ENCODE measurements at places on chromosomes 2 and 18.

DNA sequence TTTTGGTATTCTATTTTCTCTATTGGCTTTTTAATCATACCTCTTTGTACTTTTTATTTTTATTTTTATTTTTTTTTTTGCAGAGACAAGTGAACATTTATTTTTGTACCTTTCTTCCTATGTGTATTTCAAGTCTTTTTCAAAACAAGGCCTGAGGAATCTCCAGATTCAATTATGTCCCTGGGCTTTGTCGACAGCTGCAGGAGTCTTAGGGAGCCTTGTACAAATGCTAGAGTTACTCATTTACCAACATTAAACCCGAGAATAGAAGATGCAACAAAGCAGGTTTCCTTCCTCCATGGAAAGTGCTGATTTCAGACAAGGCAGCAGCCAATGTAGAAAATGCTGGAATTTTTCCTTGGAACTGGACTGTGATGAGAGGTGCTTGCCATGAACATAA is 242.8 kb downstream of the TNS1 start:
- DNase-seq = no peak

GRCh38 chr18:66729442-66730239 is 125.8 kb upstream of the CDH19 start:
- no peak for DNase-seq

GRCh38 chr2:207823865-207824264 is 54.2 kb upstream of the FZD5 start:
- DNase-seq = no peak

- DNase-seq = no peak
Measured at GRCh38 chr2:232929303-232930058, 59.4 kb downstream of the SNORC start.

GRCh38 chr2:226802573-226802972 is 3.0 kb upstream of the IRS1 start:
- peak; percentile 83 for DNase-seq

DNA sequence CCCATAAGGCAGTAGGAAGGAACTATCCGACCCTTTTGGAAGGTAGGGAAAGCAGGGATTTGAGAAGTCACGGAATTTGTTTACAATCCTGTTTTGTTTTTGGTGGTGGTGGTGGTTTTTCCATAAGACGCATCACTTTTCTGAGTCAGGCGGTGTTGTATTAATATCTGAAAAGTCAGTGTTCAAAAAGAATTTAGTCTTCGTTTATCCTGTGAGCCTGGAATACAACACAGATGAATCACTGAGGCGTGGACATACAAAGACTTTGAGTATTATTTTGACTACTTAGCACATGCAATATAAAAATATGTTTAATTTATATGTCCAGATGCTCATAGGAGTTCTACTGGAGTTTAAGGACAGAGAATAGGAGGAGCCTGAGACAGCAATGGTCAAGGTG is 785 bp downstream of the ZNF892 start:
- no peak for DNase-seq

DNA sequence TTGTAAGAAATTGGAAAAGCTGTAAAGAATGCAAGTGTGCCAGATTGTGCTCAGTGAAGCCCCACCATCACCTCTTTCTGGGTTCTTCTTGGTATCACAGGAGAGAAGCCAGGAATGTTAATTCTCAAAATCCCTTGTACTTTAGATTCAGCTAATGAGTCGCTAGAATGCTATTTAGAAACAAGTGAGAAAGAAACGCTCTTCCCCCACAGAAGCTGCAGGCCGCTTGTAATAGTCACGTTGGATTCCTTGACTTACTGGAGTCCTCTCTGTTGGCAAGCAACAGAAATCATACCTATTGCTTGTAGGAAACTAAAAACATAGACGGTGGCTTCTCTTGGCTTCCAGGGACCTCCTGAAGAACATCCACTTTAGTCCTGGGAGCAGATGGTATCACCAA is 375.6 kb upstream of the LRATD1 start:
- DNase-seq = no peak

DNA sequence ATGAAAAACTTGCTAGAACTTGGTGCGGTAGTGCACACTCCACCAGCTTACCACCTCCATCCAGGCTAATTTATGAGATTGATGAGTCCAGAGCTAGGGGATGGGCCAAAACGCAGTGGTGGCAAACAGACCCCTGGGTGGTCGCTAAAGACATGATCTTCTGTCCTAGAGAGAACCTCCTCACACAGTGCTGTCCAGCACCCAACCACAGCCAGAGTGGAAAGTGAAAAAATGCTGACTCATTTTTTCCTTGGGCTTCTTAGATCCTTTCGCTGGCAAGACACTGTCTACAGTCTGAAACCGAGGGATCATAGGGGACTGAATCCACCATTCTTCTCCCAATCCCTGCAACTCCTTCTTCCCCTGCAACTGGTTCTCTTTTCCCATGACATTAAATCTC is 4.1 kb downstream of the ANTXR1 start:
- DNase-seq = no peak

GRCh38 chr18:48866856-48867255 is 83.9 kb downstream of the SMAD7 start:
- no peak for DNase-seq

DNA sequence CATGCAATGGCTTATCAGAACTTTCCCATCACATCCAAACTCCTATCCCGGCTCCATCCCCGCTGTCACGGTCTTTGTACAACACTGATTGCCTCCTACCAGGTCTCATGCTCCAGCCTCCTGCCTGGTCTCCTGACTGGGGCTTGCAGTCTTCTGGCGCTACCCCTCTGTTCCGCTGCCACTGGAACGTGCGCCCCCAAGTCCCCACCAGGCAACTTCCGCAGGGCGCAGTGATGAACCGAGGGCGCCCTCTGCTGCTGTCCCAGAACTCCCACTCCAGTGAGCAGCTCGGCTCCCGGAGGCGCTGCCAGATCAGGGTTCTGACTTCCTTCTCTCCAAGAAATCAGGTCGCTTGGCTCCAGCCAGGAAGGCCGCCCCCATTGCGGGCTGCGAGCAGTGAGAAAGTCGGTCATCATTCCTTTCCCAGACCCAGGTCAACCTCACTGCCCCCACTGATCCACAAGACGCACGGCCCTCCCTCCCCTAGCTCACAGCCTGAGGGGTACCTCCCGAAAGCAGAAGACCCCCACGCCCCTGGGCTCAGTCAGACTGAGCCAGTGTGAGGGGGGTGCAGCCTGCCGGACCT is 43.9 kb upstream of the RAB11FIP5 start:
- peak; percentile 83 for DNase-seq

- DNase-seq = no peak
Measured at GRCh38 chr18:38413193-38413592, 847.6 kb upstream of the CELF4 start.

DNA sequence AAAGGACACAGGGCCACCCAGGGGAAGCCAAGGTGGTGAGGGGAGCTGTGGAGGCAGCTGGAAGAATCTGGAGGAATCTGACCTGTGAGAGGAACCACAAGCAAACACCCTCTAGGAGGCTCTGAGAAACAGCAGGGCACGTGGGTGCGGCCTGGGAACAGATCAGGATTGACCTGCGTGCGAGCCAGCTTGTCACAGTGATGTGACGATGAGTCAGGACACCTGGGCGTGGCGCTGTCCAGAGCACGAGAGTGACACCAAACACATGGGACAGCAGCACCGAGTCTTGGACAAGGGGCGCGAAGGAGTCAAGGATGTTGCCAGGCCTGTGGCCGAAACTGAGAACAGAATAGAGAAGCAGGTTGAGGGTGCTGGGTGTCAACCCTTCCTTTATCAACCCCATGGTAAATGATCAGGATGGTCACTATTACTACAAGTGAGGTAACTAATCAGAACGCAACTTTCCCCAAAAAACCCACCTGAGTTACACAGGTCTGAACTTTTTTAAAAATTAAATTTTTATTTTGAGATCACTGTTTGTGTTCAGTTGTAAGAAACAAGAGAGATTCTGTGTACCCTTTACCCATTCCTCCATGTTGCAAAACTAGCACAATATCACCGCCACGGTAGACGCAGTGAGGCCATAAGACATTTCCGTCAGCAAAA is 637 bp upstream of the SFT2D3 start:
- DNase-seq = no peak

- DNase-seq = peak; percentile 4
Measured at GRCh38 chr2:232979871-232980461, 33.1 kb downstream of the NGEF start.

- DNase-seq = peak; percentile 83
Measured at GRCh38 chr2:233976690-233977294, 59.6 kb downstream of the TRPM8 start.

DNA sequence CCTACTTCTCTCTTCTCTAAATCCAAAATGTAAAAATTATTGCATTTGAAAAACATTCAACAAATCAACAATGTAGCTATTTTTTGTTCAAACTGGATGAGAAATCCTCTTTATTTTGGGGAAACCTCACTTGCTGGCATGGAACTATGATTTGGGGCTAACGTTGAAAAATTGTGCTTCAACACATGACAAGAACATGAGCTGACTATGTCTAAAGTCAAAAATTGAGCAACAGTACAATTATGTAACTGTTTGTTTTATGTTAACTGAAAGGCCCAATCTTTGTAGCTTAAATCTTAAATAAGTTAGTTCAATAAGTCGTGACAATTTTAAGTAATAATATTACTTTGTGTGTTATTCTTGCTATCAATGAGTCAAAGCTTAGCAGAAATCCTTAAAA is 67.3 kb downstream of the TMEFF2 start:
- DNase-seq = no peak

- no peak for DNase-seq
Measured at GRCh38 chr18:35107216-35107615, 66.0 kb downstream of the MAPRE2 start.

DNA sequence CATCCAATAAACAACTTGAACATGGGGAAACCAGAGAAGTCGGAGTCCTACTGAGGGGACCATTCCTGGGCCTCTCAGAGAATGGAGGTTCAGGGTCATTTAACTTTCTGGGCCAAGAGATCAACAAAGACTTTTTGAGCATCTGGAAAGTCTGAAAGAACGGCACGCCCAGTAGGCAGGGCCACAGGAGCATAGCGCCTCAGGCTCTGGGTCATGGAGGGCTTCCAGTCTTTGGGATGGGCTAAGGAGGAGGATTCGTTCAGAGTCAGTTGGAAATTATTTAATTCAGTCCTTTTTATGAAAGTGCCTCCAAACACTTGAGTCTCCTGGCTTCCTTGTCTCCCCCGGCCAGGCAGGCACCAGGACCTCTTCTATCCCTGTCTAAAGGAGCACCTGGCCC is 101.1 kb upstream of the GLI2 start:
- no peak for DNase-seq

- no peak for DNase-seq
Measured at GRCh38 chr2:213185147-213185822, 33.9 kb upstream of the IKZF2 start.

GRCh38 chr2:241232736-241233575 is 44.5 kb downstream of the ANO7 start:
- DNase-seq = no peak

DNA sequence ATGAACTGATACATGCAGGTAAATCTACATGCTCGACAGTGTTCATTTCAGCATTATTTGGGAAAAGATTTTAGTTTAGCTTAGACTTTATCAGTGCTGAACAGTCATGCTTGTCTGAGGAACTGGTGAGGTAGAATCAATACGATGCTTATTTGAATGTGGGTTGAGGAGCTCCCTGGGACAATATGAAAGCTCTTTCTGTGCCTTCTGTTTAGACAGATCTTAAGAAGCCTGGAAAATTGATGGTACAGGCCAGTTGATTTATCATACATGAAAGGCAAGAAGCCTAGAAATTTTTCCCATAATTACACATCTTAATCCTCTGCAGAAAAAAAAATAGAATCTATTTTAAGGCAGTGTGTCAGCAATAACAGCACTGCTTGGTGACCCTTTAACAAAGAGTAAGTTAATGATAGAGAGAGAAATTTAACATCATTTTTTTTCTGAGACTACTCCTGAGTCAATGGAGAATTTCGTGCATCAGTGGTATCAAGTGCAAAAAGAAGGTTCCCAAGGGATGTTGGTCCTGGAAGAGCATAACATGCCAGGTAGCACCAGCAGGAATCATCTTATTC is 252.2 kb upstream of the CDH20 start:
- no peak for DNase-seq

GRCh38 chr2:197674591-197674990 is 796 bp downstream of the RFTN2 start:
- DNase-seq = peak; percentile 51

DNA sequence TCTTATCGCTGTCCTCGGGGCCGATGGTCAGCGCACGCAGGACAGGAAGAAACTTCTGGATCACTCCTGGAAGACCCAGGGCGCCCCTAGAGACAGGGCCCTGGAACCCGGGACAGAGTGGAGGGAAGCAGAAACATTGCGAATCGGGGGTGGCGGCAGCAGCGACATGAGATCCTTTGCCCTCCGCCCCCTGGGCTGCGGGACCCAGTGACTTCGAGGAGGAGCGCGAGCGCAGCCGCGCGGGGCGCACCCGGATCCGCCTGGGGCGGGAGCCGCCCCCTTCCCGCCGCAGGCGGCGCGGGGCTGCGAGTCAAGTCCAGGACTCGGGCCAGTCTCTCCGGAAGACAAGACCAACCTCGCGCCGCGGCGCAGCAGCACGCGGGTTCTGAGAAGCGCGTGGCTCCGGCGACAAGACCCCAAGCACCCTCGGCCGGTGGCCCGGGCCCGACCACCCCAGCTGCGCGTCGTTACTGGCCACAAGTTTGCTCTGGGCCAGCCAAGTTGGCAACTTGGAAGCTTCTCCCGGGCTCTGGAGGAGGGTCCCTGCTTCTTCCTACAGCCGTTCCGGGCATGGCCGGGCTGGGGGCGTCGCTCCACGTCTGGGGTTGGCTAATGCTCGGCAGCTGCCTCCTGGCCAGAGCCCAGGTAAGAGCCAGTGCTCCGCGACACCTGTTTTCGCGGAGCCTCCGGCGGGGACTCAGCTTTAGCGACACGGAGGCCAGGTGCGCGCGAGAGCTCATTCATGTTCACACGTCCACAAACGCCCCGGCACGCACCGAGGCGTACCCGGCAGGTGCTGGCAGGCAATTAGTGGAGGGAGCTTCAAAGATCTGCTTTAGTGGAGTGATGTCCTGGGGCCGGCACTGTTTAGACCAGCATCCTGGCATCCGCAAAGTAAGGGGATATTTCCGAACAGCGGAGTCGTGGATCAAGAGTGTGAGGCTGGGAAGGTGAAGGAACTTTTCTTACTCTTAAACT is at the start of gene PTH2R:
TSS of gene PTH2R (plus strand) at position 319 of the 978 bp plus-strand sequence. CDS start at position 571, 252 bp downstream.
- DNase-seq = peak; percentile 18

DNA sequence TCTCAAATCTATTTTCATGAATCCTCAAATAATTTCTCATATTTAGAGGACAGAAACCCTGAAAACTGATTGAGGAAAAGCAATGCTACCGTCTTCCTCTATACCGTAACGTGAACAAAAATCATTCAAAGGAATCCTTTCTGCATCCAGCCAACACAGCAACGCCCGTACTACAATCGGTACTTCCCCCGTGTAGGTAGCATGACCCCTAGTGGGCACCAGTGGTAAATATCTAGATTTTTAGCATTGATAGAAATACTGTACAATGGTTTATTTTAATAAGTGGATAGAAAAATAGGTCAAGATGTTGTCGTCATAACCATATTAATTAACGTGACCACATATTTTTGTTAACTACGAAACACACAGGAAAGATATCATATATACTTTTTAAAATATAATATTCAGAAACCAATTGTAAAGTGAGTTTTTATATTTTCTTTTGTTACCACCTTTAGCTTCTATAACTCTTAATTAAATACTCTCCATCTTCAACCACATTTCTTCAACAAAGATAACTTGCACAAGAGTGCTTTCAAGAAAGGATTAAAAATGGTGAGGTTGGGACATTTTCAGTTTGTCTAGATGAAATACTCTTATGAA is 194.1 kb downstream of the SS18 start:
- peak; percentile 74 for DNase-seq

Data from dermis blood vessel endothelial cell (primary cell).